ENCODE measurements at places on chromosomes 1 and 21.
A peak's percentile ranks its signal among the peaks of the same experiment; 100 is the strongest.

GRCh38 chr1:158898722-158899121 is 32.6 kb upstream of the PYHIN1 start:
- ATAC-seq = no peak

GRCh38 chr1:228974273-228974672 is 239.0 kb downstream of the RHOU start:
- ATAC-seq = no peak

- ATAC-seq = no peak
Observed at GRCh38 chr1:7956218-7957032, 5.1 kb upstream of the PARK7 start.

- no peak for ATAC-seq
Observed at GRCh38 chr1:180751921-180752320, 120.1 kb downstream of the XPR1 start.

DNA sequence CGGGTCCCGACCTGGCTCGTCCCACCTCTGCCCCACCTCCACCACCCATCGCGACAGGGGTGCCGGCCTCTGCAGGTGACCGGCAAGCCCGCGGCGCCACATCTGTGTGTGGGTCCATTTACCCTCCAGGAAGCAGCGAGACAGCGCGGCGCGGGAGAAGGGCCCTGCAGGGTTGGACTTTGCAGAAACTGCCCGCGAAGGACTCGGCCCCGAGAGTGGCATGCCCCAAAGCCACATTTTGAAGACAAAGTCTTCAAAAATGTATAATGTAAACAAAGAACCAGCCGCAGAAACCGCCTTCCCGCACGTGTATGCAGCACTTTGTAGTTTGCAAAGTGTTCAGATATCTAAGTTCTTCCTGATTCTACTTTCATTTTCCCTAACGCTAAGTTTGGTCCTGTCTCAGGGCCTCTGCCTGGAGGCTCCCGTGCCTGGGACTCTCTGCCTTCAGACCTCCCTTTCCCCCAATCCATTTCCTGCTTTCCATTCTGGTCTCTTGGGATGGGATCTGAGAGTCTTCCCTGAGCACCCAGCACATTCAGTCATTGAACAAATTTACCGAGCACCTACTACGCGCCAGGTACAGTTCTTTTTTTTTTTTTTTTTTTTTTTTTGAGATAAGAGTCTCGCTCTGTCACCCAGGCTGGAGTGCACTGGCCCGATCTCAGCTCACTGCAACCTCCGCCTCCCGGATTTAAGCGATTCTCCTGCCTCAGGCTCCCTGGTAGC is 524 bp upstream of the TMCO4 start:
- peak; percentile 87 for ATAC-seq

GRCh38 chr1:228283043-228283371 is 75.2 kb downstream of the OBSCN start:
- no peak for ATAC-seq

GRCh38 chr1:18749569-18749968 is 109.9 kb downstream of the TAS1R2 start:
- no peak for ATAC-seq

DNA sequence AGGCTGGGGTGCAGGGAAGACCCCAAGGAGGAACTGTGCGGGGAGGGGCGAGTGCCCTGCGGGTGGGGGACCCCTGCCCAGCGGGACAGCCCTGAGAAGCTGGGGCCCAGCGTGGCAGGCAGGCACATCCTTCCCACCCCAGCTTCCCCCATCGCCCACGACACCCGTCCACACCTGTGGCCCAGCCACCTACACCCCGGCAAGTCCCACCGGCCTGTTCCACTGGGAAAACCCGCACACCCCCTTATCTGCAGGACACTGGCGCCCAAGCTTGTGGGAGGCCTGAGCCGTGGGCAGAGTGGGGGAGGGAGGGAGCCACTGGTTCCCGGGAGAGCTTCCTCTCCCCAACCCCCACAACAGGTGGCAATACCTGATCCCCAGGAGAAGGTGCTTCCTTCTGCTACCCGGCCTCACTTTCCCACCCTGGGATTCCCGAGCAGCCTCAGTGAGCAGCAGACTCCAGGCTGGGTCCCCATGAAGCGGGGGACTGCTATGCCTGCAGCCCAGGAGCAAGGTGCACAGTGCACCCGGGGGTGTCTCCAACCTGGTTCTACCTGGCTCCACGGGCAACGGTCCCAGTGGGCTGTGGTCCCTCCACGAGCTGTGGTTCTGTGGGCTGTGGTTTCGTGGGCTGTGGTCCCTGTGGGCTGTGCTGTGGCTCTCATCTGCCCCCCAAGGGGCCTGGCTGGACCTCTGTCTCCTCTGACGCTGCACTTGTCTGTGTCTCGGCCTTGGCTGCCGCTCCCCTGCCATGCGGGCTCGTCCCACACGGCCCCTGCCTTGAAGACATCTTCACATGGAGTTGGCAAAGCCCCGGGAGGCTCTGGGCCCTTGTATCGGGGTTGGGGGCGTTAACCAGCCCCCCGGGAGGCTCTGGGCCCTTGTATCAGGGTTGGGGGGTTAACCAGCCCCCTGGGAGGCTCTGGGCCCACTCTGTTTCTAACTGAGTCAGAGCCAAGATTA is 37.8 kb upstream of the POFUT2 start:
- ATAC-seq = no peak

- no peak for ATAC-seq
Observed at GRCh38 chr1:74570797-74571492, 58.5 kb upstream of the LRRC53 start.

GRCh38 chr1:204222006-204222763 is 8.4 kb upstream of the GOLT1A start:
- ATAC-seq = no peak

DNA sequence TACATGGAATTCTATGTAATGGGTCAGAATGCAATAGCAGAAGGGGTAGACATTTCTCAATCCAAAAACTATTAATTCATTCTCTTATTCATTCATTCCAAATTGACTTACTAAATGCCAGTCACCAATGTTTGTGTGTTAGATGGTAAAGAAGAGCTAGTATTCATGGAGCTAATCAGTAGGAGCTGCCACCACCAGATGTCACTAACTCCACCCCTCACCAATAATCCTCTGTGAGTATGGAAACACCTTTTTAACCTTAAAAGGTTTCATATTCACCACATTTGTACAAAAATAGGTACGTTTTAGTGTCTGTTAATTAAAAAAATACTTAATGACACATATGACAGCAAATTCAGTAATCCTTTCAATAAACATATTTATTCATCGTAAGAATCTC is 131.8 kb upstream of the PKN2 start:
- ATAC-seq = no peak

GRCh38 chr1:169427081-169427641 is at the start of gene CCDC181:
Gene CCDC181 (minus strand): TSS chr1:169427474. CDS start chr1:169424927, 2,547 bp downstream.
- ATAC-seq = peak; percentile 99

- ATAC-seq = no peak
Observed at GRCh38 chr1:160103658-160104408, 5.4 kb upstream of the IGSF8 start.

- no peak for ATAC-seq
Observed at GRCh38 chr21:34700605-34701004, 31.8 kb downstream of the CLIC6 start.

- no peak for ATAC-seq
Observed at GRCh38 chr1:3606779-3607702, 4.3 kb downstream of the MEGF6 start.

- no peak for ATAC-seq
Observed at GRCh38 chr1:84452436-84452835, 26.6 kb upstream of the RPF1 start.

DNA sequence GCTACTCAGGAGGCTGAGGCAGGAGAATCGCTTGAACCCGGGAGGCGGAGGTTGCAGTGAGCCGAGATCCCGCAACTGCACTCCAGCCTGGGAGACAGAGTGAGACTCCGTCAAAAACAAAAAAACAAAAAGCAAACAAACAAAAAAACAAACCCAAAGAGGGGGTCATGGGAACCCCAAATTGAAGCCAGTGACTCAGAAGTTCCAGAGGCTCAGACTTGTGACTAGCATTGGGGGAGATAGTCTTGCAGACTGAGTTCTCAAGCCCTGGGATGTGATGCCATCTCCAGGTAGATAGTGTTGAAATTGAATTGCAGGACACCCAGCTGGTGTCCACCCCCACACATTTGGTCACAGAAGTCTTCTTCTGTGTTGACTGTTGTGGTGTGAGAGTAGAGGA is 24.9 kb upstream of the ENO1 start:
- ATAC-seq = peak; percentile 41

GRCh38 chr1:4529446-4530165 is 124.8 kb upstream of the AJAP1 start:
- no peak for ATAC-seq

- no peak for ATAC-seq
Observed at GRCh38 chr1:233079574-233079973, 129.2 kb downstream of the NTPCR start.

- peak; percentile 74 for ATAC-seq
Observed at GRCh38 chr1:8463144-8463927, 145.4 kb downstream of the SLC45A1 start.

DNA sequence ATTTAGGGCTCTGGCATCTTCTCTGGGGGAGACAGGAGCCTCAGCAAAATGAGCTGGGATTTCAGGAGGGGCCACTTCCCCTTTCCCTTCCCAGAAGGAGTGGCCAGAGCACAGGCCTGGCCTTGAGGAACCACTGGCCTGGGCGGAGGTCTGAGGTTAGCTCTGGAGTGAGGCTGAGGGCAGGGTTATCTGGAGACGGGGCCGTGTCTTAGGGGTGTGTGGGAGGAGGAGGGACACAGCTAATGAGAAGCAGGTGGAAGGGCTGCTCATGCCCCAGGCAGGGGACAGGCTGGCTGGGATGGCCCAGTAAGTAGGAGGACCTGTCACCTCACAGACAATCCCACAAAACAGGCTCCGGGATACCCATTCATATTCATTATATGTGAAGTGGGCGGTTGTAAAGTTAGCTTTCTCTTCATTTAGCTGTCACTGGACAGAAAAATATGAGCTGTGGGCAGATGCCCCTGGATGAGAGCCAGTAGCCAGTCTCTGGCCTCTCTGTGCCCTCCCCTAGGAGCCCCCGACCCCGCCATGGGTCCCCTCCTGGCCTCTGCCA is 12.4 kb downstream of the ALX3 start:
- peak; percentile 58 for ATAC-seq

DNA sequence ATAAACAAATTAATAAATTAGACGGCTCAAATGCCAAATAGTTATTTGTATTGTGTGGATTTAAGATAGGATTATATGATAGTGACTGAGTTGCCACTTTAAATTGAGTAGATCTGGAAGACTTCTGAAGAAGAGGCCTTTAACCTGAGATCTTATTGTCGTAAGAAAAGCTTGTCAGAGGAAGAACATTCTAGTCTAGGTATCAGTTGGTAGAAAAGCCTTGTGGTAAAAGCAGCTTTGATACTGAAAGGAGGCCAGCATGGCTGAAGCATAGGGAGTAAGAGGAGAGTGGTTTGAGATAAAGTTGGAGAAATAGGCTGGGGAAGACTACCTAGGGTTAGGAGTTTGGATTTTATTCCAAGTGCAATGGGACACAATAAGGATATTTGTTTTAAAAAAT is 29.1 kb downstream of the SLC30A7 start:
- no peak for ATAC-seq

- ATAC-seq = no peak
Observed at GRCh38 chr1:156448134-156448967, 52.2 kb downstream of the MEF2D start.

DNA sequence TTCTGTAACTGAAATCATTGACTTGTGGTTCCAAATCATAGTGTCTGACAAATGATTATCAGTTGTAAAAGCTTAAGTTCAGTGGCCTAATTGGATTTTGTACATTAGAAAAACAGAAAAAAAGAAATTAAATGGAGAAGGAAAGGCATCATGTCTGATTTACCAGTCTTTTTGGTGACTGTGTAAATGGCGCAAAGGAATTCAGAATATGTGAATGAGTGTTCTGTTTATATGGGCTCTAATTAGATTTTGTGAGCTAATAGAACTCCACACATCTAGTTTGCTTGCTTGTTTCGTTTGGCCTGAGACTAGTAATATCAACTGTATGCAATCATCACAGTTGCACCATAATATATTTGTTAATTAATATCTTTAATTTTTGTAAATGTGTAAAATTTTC is 151.7 kb downstream of the PLA2G4A start:
- ATAC-seq = no peak

GRCh38 chr1:178645808-178646200 is 79.2 kb upstream of the RALGPS2 start:
- ATAC-seq = peak; percentile 80

DNA sequence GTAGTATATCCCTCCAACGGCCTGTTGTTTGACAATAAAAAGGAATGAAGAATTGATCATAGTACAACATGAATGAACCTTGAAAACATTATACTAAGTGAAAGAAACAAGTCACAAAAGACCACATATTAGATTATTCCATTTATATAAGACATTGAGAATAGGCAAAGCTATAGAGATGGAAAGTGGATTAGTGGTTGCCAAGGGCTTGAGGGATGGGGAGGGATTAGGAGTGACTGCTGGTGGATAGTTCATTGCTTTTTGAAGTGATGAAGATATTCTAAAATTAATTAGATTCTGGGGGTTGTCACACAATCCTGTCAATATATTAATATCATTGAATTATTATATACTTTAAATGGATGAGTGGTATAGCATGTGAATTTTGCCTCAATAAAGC is 142.5 kb upstream of the DPT start:
- no peak for ATAC-seq

- no peak for ATAC-seq
Observed at GRCh38 chr1:85607921-85608265, 27.3 kb downstream of the CCN1 start.

- ATAC-seq = no peak
Observed at GRCh38 chr21:36750576-36750959, 51.7 kb downstream of the SIM2 start.

GRCh38 chr1:48177257-48177656 is 45.3 kb upstream of the SLC5A9 start:
- no peak for ATAC-seq

- ATAC-seq = peak; percentile 92
Observed at GRCh38 chr1:81549588-81550127, 251.1 kb upstream of the ADGRL2 start.

- ATAC-seq = no peak
Observed at GRCh38 chr1:209620487-209620884, 31.7 kb downstream of the LAMB3 start.

DNA sequence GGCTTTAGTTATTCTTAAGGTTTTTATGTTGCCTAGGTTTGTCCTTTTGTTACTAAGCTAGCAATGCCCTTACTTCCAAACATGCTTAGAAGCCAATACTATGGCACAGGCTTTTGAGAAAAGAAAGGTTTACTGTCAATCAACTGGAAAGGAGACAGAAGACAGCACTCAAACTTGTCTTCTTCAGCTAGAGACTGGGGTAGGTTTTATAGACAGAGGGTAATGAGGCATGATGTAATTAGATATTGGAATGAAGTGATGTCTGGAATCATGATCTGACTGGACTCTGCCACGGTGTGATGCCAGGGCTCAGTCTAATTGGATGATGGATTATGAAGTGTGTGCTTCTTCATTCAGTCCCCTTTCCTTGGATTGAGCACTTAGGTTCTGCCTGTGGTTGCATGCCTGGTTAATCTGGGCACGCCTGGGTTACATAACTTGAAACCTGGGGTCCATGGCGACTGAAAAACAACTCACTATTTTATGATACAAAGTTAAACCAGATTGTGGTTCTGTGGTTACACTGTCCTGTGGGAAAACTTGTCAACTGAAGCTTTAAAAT is 625.8 kb downstream of the BRINP3 start:
- ATAC-seq = peak; percentile 31
